Activated CD4-positive, alpha-beta T cell treated with anti-CD3 and anti-CD28 coated beads, Interleukin-2, amount 10 ng/mL, durations not matched to agents 24 days and 14 days (primary cell): ENCODE measurements at places on chromosomes 11 and 22. TPM values are rescaled to one million over a fixed set of nuclear protein-coding genes. Genes with fewer than 3 reads are reported as not detected.

Gene C22orf42
- not detected in 2 replicates for total RNA-seq

Gene SYT8
- total RNA-seq = not detected in 2 replicates

Gene AP2A2
- 51.4 and 53.8 TPM in 2 replicates for total RNA-seq

Gene SMIM35
- total RNA-seq = 0.14 and 0.28 TPM in 2 replicates

- no peak for DNase-seq
Observed at GRCh38 chr22:36204001-36204631, 2.5 kb upstream of the APOL4 start.

- no peak for DNase-seq
Observed at GRCh38 chr11:911031-911889, 650 bp upstream of the CHID1 start.
